ENCODE measurements at places on chromosomes 11 and 22.
A peak's percentile ranks its signal among the peaks of the same experiment; 100 is the strongest.

DNA sequence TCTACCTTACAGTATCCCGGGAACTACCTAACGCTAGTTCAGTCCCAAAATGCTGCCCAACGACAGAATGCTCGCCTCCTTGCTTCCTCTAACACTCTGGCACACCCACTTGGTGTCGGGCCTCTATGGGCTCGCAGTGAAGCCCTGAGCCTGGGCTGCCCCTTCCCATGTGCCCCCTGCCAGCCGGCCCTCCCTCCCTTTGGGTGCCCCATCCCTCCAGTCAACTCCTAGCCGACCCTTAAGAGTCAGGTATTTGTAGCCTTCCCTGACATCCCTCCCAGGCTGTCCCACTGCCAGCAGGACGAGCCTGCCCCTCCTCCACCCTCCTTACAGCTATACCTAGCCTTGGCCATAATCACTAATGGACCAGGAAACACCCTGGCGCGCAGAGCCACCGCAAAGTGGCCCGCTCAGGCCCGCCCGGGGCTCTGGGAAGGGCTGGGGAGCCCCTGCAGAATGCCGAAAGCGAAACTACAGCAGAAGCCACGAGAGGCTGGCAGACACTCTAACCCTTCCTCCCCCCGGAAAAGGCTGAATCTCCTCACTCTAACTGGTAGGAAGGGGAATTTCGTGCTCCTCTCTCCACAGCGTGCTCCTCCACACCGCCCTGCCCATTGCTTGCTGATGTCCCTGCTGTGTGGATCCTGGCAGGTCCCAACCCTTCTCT, 8.2 kb downstream of the CBX7 start:
- DNase-seq, result peak; percentile 50

DNA sequence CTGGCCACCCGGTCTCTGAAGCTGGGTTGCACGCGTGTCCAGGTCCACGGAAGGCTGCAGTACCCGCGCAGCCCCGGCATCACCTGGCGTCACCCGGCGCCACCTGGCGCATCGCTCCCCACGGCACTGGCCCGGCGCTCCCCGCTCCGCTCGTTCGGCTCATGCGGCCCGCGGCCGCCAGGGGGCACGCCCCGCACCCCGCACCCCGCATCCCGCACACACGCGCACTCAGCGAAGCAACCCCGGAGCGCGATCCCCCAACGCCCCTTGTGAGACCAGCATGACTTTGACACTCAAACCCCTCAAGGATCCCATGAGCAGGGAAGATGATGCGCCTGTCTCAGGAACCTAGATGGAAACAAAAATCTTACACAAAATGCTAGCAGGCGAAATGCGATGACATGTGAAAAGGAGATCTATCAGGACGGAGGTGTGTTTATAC, 11.9 kb downstream of the B3GNT6 start:
- peak; percentile 56 for DNase-seq

- no peak for DNase-seq
These were observed 82.1 kb downstream of the PPP6R3 start for GRCh38 chr11:68542617-68543016.

DNA sequence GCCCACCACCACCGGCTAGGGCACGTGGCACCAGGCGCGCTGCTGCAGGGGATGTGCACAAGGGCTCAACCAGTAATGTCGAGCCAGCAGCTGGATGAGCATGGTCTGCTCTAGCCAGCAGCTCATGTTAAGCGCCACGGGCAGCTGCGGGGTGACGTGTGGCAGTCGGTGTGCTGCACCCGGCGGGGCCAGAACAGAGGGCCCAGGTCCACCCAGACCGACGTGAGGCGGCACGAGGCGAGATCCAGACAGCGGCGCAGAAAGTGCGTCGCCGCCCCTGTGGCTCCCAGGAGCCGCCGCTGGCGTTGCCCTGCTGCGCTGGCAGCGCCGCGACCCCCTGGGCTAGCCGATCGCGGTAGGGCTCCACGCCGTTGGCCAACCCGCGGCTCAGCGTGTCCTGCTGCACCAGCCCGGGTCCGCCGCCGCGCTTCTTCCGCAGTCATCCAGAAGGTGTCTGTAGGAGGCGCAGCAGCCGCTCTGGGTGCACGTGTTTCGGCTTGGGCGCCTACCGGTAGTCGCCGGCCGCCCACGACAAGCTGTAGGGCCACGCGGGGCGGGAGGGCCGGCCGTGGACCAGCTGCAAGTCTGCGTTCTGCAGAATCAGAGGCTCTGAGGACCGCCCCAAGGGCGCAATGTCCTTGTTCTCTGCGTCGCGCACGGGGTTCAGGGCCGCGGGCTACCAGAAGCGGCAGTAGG, 4.6 kb upstream of the GALR3 start:
- DNase-seq, result peak; percentile 43

DNA sequence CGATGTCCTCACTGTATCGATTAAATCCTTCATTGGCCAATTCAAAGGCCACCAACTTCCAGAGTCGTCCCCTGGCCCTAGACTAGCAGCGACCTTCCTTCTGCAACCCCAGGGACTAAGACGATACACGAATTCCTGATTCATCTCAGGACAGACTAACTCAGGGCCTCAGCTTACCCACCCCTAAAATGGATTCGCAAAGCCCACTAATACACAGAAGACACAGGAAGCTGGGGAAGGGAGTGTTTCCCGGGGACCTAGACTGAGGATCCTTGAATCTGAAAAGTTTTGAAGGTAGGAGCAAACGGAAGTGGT, 509 bp downstream of the LAMTOR1 start:
- DNase-seq, result no peak

GRCh38 chr11:130858215-130858614, 58.1 kb downstream of the SNX19 start:
- no peak for DNase-seq

DNA sequence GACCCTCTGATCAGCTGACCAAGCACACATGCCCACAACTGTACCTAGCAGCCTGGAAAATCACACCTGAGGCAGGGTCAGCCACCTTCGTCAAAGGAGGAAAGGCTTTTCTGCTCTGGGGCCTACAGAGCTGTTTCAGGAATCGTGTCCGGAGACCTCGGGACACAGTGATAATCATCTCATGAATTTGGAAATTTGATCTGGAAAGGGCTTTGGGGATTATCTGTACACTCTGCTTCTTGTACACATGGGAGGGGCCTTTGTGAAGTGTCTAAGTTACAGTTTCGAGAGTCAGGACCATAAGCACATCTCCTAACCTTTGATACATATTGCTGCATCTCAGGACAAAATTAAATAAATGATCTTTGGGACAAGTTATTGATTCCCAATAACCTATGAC, 1421.2 kb upstream of the TENM4 start:
- no peak for DNase-seq

DNA sequence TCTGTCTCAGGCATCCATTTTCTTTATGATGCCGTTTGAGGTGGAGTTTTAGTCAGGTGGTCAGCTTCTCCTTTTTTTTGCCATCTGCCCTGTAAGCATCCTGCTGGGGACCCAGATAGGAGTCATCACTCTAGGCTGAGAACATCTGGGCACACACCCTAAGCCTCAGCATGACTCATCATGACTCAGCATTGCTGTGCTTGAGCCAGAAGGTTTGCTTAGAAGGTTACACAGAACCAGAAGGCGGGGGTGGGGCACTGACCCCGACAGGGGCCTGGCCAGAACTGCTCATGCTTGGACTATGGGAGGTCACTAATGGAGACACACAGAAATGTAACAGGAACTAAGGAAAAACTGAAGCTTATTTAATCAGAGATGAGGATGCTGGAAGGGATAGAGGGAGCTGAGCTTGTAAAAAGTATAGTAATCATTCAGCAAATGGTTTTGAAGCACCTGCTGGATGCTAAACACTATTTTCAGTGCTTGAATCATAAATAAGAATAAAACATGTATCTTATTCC, 10.9 kb upstream of the HBE1 start:
- DNase-seq, result no peak

GRCh38 chr11:112882494-112883381, 78.5 kb upstream of the NCAM1 start:
- DNase-seq, result no peak

GRCh38 chr11:10990160-10990559, 132.3 kb upstream of the ZBED5 start:
- DNase-seq, result no peak

DNA sequence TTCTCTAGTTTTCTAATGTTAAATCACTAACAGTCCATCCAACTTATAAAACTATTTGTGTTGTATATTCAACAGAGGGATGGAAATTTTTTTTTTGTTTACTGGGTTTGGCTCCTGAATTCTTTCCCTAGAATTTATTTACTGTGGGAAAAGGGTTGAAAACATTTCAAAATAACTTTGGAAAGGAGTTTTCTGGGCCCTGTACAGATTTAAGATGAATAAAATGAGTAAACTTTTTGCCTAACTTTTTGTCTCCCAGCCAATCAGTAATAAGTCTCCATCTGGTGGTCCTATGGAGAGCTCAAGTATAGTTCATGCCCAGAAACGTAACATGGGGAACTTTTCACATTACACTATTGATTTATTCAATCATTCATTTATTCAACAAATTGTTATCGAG, 16.7 kb upstream of the PRSS23 start:
- DNase-seq, result no peak

GRCh38 chr11:111581341-111581740, 20.9 kb upstream of the SIK2 start:
- DNase-seq, result no peak

DNA sequence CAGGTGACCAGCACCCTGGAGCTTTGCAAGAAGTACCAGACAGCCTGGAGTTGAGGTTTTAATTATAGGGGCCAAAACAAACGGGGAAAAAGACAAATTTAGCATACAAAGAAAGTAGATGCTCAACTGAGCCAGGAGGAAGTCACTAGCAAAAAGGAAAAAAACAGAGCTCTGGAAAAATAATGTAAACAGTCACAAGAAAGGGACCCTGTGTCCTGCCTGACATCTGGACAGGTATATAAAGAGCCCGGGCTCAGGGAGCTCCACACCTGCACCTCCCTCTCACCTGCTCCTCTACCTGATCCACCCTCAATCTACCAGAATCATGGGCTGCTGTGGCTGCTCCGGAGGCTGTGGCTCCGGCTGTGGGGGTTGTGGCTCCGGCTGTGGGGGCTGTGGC, at the start of gene KRTAP5-10:
KRTAP5-10 (plus strand) TSS at position 301 of the 400 bp plus-strand sequence; CDS start at position 326, 25 bp downstream.
- DNase-seq, result no peak
